Tibial artery (tissue), 4 donors: ENCODE measurements at places on chromosomes 11 and 22.

DNA sequence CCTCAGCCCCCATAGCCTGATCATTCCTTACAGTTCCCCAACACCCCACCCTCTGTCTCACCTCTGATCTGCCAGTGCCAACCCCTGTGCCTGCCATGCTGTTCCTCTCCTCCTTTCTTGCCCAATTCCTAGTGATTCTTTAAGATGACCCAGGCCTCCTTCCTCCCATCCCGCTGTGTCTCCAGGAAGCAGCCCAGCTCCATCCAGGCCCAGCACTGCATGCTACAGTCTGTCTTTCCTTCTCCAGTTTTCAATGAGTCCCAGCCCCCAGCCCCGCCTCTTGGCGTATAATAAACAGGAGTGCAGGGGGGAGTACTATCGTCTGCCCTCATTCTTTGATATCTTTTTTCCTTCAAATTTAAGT, 12.3 kb downstream of the LTBP3 start:
- no peak for DNase-seq

DNA sequence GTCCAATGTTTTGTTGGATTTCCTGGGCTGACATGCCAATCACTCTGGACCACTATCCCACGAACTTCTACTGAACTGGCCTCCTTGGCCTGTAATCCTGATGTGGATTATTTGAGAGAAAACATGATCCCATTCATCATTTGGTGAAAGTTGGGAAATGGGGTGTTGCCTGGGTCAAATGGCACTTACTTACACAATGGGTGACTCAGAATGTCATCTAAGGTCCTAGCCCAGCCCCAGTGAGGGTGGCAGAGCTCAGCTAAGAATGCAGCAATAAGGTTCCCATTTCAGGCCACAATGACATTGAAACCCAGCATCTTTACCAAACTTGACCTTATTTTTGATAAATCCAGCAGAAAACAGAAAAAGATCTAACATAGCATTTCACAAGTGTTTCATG, 8.0 kb upstream of the DSCAML1 start:
- no peak for DNase-seq

- DNase-seq: no peak
Observed at GRCh38 chr22:17213976-17214375, 5.3 kb downstream of the ADA2 start.

GRCh38 chr11:27081056-27081455, 40.4 kb downstream of the BBOX1 start:
- DNase-seq: no peak

DNA sequence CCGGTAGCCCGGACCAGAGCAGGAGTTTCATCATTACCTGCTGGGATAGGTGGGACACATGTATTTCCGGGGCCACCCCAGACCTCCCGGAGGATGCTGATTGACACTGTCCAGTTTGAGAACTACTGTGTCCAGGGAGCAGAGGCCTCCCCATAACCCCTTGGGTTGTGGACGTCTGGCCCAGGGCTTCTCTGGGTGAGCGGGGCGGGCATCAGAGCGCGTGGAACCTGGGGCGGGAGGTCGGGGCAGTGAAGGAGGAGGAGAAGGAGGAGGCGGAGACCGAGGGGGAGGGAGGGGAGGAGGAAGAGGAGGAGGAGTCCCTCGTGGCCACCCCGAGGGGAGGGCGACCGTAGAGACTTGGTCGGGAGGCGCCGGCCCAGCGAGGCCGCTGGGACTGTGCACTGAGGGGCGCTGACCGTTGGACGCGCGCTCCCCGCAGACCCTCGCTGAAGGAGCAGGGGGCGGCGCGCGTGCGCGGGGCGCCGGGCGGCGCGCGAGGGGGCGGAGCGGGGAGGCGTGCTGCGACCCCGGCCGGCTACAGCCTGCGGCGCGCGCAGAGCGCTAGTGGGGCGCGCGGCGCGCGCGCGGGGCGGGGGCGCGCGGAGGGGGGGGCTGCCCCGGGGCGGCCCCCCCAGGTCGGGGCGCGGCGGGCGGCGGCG, at the start of gene GRK3:
Gene GRK3, plus strand, starts transcription at position 356 of the 659 bp plus-strand sequence. CDS start 366 bp downstream, outside the sequence.
- peak; percentile 65 for DNase-seq

- DNase-seq: no peak
Observed at GRCh38 chr11:33227578-33228261, 29.5 kb upstream of the HIPK3 start.

DNA sequence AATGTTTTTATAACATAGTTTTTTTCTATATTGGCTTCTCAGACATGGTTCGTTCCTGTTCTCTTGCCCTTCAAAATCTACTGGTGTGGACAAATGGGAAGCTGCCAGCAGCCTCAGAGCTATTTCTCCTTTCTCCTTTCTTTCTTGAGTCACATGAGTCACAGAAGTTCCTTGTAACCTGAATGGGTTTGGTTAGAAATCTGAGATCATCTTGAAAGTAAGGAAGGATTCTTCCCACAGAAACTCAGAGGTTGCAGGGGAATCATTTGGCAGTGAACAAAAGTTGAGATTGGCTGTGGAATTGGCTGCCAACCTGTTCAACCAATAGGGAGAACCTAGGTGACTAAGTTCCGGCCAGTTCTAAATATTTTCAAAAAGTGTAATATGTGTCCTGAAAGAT, 12.5 kb downstream of the PLET1 start:
- no peak for DNase-seq

- DNase-seq: no peak
Observed at GRCh38 chr11:33868647-33869461, 23.0 kb downstream of the LMO2 start.
